Stimulated activated CD8-positive, alpha-beta memory T cell treated with anti-CD3 and anti-CD28 coated beads, Interleukin-7, amount 100 ng/mL, for 24 hours (primary cell): ENCODE measurements at places on chromosomes 12 and 14.

DNA sequence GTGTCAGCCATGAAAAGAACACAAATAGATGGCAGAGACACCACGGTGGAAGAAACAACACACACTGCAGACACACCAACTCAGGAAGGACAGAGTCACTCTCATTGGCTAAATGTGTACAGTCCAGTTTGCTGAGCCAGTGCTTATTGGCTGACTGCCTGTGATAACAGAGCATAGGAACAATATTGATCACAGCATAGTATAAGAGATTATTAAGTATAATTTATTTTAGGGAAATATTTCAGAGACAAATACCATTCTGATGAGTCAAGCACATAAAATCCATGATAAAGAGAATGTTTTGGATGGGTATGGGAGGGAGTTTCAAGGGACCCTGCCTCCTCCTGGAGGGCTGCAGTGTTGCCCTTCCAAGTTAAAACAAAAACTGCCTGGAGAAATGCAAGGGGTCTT is 50.9 kb downstream of the BTG1 start:
- DNase-seq: no peak

- no peak for DNase-seq
Measured at GRCh38 chr12:108237272-108237671, 101.8 kb downstream of the CMKLR1 start.

- DNase-seq: no peak
Measured at GRCh38 chr14:76901171-76902055, 75.2 kb downstream of the LRRC74A start.

DNA sequence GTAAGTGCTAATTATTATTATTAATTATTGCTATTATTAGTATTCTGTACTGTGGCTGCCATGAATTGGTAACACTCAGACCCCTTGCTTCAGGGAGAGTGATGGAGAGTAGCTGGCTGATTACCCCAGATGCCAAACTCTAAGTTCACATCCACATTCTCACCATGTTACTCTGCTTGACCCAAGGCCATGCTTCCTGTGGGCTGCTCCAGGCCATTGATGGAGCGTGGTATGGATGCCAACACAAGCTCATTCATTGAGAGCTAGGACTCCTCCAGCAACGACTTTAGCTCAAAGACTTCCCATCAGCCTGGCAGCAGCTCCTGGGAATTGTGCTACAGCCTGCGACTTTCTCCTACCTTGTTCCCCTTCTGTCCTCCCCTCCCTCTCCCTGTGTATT is 233.4 kb downstream of the MSRB3 start:
- no peak for DNase-seq

DNA sequence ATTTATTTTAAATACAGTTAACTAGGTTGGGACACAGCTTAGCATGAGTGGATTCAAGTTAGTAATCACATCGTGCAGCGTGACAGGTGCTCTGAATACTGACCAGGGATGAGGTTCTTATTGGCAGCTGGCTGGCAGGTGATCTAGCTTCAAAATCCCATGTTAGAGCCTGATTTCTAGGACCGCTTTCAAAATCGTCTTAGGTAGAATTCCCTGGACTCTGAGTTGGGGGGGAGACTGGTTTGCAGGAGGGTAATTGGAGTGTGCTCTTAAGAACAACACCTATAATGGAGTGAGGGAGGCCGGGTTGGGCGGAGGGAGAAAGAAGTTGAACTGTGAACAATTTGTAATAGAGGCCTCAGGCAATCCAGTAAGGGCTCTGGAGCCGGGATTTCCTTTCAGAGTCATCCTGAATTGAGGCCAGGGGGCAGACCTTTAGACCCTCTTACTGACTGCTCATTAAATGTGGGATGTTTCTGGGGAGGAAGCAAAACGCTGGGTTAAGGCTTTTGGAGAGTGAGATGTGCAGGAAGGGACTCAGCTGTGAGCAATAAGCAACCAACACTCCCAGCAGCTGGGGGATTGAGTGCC is 874 bp upstream of the YARS2 start:
- DNase-seq: no peak

GRCh38 chr12:115840159-115840558 is 437.3 kb downstream of the MED13L start:
- no peak for DNase-seq

DNA sequence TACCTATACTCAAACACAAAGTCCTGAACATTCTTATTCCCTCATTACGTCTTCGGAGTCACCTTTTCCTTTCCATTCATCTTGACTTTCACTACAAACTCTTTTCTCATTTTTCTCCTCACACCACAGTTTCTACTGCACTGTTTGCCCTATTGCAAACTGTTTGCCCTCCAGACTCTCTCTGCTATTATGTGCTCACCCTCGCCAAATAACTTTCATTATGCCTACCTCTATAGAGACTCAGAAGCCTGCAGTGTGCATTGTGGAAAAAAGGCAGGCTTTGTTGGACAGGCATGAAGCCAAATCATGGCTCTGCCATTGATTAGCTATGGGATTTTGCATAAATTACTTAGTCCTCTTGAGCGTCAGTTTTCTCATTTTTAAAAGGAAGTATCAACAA is 246.6 kb upstream of the CCDC196 start:
- DNase-seq: no peak

- DNase-seq: no peak
Measured at GRCh38 chr12:92056290-92056689, 89.4 kb downstream of the BTG1 start.

- DNase-seq: no peak
Measured at GRCh38 chr12:57729321-57729844, 9.2 kb downstream of the AGAP2 start.

DNA sequence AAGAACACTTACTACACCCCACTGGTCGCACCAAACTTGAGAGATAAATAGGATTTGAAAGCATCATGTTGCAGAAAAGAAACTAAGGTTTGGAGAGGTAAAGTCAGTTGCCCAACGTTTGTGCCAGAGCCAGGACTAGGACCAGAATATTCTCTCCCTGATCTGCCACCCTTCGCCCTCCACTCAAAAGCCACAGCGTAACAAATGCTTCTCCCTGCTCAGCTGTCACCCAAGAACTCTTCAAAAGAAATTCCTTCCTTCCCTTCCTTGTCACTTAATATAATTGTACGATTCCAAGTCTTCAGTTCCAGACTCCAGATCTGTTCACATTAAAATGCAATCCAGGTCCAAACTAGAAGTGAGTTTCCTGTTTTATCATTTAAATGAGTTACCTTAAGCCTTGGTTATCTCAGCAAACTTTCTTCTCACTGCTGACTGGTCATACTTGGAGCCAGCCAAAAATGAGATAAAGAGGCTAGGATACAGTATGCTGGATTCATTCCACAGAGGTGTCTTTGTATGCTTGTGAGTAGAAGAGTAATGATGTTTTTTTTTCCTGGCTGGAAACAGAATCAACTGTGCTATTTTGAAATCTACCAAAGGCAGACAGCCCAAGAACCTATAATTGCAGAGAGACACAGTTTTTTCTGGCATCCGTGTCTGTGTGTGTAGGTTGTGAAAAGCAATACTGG is 12.8 kb upstream of the PPFIBP1 start:
- DNase-seq: no peak

- DNase-seq: no peak
Measured at GRCh38 chr14:100982353-100982752, 78.8 kb upstream of the RTL1 start.

- no peak for DNase-seq
Measured at GRCh38 chr12:104964167-104964855, 6.2 kb upstream of the SLC41A2 start.

GRCh38 chr12:64252681-64253080 is 30.6 kb upstream of the KICS2 start:
- no peak for DNase-seq

GRCh38 chr14:57863471-57863870 is 2.4 kb downstream of the SLC35F4 start:
- no peak for DNase-seq

GRCh38 chr14:20477211-20477876 is 8.1 kb downstream of the PNP start:
- no peak for DNase-seq

DNA sequence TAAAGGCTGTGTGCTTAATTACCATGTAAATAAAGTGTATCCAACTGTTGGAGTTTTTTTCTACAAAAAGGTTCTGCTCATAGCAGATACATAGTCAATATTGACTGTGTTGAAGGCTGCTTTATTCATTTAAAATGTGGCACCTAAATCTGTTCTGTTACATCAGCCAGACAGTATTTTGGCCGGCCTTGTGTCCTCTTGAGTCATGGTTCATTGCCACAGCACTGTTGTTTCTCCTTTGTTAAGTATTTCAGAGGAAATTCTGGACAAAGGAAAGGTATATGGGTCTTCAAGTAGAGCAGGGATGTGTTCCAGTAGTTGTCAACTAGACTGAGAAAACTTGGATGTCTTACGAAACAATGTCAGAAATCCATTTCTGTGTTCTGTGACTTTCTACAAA is 95.5 kb downstream of the SLC38A6 start:
- DNase-seq: no peak

DNA sequence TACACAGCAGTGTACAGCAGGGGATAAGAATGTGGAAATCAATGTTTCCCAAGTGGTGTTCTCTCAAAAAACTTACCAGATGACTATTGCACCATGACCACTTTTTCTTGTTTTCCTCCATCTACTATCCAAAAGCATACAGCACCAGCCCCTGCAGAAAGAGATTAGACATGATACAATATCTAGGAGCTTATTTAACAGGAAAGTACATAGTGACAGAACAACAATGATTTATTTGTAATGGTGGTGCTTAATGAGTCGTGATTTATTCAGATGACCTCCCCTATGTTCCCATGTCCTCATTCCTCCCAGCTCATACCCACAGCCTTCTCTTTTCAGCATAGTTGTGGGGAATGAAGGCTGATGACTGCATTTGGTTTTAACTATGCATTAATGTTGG is 413.6 kb downstream of the BTG1 start:
- DNase-seq: no peak

- DNase-seq: no peak
Measured at GRCh38 chr12:14514946-14515345, 52.7 kb downstream of the PLBD1 start.

GRCh38 chr12:93803424-93803807 is 126.2 kb downstream of the CRADD start:
- DNase-seq: no peak

GRCh38 chr12:16467272-16467671 is 119.8 kb downstream of the MGST1 start:
- DNase-seq: no peak

GRCh38 chr12:25787701-25788100 is 170.8 kb upstream of the RASSF8 start:
- DNase-seq: no peak

- DNase-seq: no peak
Measured at GRCh38 chr14:37585101-37585511, 9.9 kb downstream of the FOXA1 start.

DNA sequence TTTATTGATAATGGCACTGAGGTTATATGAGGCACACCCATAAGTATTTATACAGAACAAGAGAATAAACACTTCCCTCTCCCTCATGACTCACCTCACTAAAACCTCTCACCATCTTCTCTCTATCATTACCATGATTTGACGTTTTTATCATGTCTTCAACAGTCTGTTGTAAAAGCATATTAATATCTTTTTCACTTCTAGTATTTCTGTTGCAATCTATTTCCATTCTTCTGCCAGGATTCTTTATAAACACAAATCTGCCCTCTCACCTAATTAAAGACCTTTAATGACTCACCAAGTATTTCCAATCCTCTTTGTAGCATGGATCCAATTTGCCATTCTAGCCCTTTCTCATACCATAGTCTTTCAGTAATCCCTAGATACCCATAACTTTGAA is 527.7 kb downstream of the SLC16A7 start:
- DNase-seq: no peak

DNA sequence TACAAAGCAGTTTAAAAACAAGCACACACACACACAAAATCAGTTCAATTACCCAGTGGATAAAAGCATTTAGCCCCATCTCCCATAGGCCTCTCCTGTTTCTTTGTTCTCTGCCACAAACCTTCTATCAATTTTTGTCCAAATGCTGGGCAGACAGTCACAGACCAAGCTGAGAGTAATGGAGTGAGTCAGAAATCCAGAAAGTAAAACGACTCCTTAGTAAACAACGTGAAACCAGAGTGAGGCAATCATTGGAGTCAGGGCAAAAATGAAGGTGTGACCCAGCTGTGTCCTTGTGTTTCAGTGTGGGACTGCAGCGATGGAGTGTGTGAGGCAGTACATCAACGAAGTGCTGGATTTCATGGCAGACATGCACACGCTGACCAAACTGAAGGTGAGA is 102.0 kb downstream of the PRIMA1 start:
- no peak for DNase-seq

- DNase-seq: no peak
Measured at GRCh38 chr14:79265366-79265946, 945.8 kb downstream of the DIO2 start.

DNA sequence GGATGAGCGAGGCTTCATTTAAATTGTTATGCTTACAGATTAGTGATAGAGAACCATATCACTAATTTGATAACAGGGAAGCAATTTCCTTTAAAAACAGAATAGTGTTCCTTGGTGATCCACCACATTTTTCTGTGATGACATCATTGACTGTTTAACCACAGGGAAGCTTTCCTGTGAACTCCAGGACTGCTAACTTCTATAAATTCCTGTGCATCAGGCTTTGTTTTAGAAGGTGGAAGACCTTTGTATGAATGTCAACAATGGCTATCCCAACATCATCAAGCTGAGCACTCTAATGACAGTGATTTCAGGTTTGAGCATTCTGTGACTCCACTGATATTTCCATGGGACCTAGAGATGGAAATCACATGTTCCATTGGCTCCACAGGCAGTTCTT is 177.1 kb downstream of the RMST start:
- DNase-seq: no peak

DNA sequence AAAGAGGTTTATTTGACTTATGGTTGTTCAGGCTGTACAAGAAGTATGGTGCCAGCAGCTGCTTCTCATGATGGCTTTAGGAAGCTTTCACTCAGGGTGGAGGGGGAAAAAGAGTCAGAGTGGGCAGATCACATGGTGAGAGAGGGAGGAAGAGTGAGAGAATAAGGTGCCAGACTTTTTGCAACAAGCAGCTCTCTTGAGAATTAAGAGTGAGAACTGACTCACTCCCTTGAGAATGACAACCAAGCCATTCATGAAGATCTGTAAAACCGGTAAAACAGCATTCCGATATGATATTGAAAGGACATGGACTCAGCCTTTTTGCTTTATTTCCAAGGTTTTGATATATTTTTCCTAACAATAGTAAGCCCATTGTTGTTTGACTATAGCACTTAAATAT is 501.2 kb downstream of the GALC start:
- no peak for DNase-seq
